Breast epithelium (tissue), 4 donors: ENCODE measurements at places on chromosomes 4 and X. TPM values are rescaled to one million over a fixed set of nuclear protein-coding genes. Genes with fewer than 3 reads are reported as not detected.

GRCh38 chr4:110365761-110366160, 110.2 kb upstream of the ENPEP start:
- H3K27ac ChIP-seq = no peak overlapping the region
- no peaks in the 10 kb centered on the region for H3K27me3 ChIP-seq
- DNase-seq = no peak
- no peaks in the 10 kb centered on the region for H3K36me3 ChIP-seq
- H3K4me1 ChIP-seq = no peaks in the 10 kb centered on the region
- no peak overlapping the region for H3K4me3 ChIP-seq

DNA sequence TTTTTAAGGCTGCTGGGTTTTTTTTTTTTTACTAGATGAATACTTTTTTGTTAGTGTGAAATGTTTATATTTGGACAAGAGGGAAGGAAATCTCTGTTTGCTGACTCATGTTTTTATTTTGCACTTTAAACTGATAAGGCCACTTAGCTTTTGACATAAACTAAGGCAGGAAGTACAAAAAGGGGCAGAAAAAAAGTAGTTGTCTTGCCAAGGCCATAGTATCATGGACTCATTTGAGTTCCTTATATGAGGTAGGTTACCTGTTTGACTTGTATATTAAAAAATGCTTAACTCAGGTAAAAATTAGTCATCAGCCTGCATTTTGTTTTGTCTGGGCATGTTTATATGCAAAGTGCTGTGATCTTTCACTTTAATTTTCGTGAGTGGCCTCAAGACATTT, 26.0 kb downstream of the SMAD1 start:
- no peaks in the 10 kb centered on the region for H3K27me3 ChIP-seq
- no peaks in the 10 kb centered on the region for H3K36me3 ChIP-seq
- no peaks in the 10 kb centered on the region for H3K4me1 ChIP-seq
- H3K4me3 ChIP-seq = no peak overlapping the region
- no peak for DNase-seq

Gene ARMCX4
- 7.7 TPM for total RNA-seq

- H3K4me1 ChIP-seq = no peaks in the 10 kb centered on the region
- no peak overlapping the region for H3K4me3 ChIP-seq
- no peak for DNase-seq
- no peaks in the 10 kb centered on the region for H3K27me3 ChIP-seq
Observed at GRCh38 chr4:55435141-55435841, 39.5 kb downstream of the TMEM165 start.

GRCh38 chr4:3148926-3149325, 74.4 kb downstream of the HTT start:
- no peak for DNase-seq
- H3K4me3 ChIP-seq = no peak overlapping the region
- no peaks in the 10 kb centered on the region for H3K27me3 ChIP-seq
- no peaks in the 10 kb centered on the region for H3K36me3 ChIP-seq

DNA sequence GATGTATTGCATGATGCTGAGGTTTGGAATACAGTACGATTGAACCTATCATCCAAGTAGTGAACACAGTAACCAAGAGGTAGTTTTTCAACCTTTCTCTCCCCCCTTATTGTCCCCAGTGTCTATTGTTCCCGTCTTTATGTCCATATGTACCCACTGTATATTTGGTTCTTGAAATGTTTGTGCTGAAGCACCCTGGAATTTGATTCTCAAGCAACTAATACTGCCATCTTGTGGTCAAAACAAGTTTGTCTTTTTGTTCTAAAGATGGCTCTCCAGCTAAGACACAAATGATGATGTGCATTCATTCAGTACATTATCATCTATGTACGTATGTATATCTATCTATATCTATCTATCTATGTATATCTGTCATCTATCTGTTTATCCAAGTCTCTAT, 33.5 kb upstream of the DCX start:
- no peaks in the 10 kb centered on the region for H3K4me1 ChIP-seq
- H3K36me3 ChIP-seq = no peaks in the 10 kb centered on the region
- no peak overlapping the region for H3K27ac ChIP-seq
- DNase-seq = no peak
- H3K27me3 ChIP-seq = no peaks in the 10 kb centered on the region

- DNase-seq = no peak
- H3K4me1 ChIP-seq = no peaks in the 10 kb centered on the region
- H3K27me3 ChIP-seq = no peaks in the 10 kb centered on the region
- no peaks in the 10 kb centered on the region for H3K36me3 ChIP-seq
- H3K27ac ChIP-seq = no peak overlapping the region
Observed at GRCh38 chrX:34918091-34918736, 24.4 kb upstream of the FAM47B start.

DNA sequence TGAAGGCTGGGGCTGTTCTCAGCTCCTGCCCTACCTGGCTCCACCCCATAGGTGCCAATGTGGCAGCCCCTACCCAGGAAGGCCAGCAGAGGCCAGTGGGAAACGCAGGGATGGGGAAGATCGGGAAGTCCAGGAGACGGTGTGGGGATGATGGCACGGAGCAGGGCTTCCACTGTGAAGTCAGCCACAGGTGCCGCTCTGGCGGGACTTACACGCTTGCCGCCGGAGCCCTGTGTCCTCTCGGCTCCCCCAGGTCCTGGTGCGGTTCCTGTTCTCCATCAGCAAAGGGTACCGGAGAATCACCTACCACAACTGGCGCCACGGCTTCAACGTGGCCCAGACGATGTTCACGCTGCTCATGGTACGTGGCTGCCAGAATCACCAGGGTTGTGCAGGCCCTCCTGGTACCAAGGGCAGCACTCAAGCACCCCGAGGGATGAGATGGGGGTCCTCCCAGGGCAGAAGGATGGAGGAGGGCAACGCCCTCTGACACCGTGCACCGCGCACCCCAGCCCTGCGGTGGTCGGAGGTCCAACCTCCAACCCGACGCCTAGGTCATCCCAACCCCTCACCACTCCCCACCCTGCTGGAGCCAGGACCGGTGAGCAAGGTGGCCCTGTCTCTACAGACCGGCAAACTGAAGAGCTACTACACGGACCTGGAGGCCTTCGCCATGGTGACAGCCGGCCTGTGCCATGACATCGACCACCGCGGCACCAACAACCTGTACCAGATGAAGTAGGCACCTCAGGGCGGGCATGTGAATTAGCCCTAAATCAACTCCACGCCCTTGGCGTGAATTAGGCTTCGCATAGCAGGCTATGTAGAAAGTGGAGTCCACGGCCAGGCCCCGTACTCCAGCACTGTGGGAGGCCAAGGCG, 12.0 kb downstream of the ATP5ME start:
- no peaks in the 10 kb centered on the region for H3K27me3 ChIP-seq
- DNase-seq = no peak
- no peak overlapping the region for H3K4me3 ChIP-seq
- H3K27ac ChIP-seq = no peak overlapping the region

Gene TRAM1L1
- total RNA-seq = 1.4 TPM

Gene USP46
- total RNA-seq = 8.0 TPM

- no peak for DNase-seq
- H3K4me3 ChIP-seq = no peak overlapping the region
- no peaks in the 10 kb centered on the region for H3K36me3 ChIP-seq
- no peak overlapping the region for H3K27ac ChIP-seq
- H3K4me1 ChIP-seq = no peaks in the 10 kb centered on the region
- no peaks in the 10 kb centered on the region for H3K27me3 ChIP-seq
Observed at GRCh38 chr4:187961171-187961570, 34.4 kb upstream of the ZFP42 start.

- H3K4me3 ChIP-seq = no peak overlapping the region
- H3K36me3 ChIP-seq = peaks cover 11% of the 10 kb centered on the region
- H3K27ac ChIP-seq = no peak overlapping the region
- no peaks in the 10 kb centered on the region for H3K27me3 ChIP-seq
- DNase-seq = no peak
Observed at GRCh38 chr4:168451331-168451730, 29.0 kb downstream of the DDX60L start.

- H3K4me3 ChIP-seq = no peak overlapping the region
- no peak overlapping the region for H3K27ac ChIP-seq
- DNase-seq = no peak
- H3K4me1 ChIP-seq = no peaks in the 10 kb centered on the region
Observed at GRCh38 chr4:187158003-187158402, 434.3 kb upstream of the FAT1 start.

DNA sequence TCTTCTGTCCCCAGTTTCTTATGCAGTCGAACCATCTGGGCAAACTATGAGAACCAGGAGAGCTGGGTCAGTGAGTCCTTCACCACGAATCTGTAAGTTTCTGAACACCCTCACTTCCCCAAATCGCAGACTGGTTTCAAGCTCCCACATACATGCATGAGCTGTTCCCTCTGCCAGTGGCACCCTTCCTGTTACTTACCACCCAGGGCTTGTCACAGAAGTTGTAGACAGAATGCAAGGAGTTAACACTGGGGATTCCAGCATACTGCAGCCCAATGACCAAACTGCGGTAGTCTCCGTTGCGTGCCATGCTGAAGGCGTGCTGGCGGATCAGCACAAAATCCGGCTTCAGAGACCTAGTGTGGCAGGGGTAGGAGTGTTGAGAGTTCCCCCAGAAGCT, 14.6 kb downstream of the SYN1 start:
- H3K4me1 ChIP-seq = no peaks in the 10 kb centered on the region
- no peak overlapping the region for H3K27ac ChIP-seq
- no peak overlapping the region for H3K4me3 ChIP-seq
- no peak for DNase-seq
- H3K36me3 ChIP-seq = no peaks in the 10 kb centered on the region

DNA sequence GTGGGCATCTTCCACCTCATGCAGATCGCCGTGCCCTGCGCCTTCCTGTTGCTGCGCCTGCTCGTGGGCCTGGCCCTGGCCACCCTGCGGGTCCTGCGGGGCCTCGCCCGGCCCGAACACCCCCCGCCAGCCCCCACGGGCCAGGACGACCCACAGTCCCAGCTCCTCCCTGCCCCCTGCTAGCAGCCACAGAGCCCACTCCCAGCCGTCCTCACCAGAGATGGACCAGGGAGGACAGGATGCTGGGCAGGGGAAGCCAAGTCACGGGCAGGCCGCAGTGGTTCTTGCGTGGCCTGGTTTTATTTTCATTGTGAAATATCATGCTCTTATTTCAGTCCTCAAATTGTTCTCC, 15.1 kb downstream of the DGKQ start:
- no peak for DNase-seq
- no peaks in the 10 kb centered on the region for H3K27me3 ChIP-seq
- H3K4me3 ChIP-seq = no peak overlapping the region
- peaks cover 6% of the 10 kb centered on the region for H3K36me3 ChIP-seq
- no peaks in the 10 kb centered on the region for H3K4me1 ChIP-seq

Gene RAB9A
- 63.4 TPM for total RNA-seq

DNA sequence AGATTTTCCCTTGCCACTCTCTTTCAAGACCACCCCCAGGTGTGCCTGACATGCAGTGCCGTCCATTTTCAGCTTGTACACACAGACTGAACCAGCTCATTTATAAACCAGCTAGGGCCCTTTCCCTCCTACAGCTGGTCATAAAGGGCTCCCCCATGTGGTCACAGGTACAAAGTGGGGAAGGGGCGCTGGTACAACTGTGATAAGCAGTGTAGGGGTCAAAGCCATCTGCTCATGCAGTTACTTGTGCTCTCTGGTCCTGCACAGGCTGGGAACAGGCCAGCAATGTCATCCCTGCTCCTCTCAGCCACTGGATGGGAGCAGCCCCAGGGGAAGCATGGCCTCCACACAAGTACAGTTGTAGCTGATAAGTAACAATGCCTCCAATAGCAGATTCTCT, 20.6 kb downstream of the GABRQ start:
- no peak for DNase-seq
- H3K36me3 ChIP-seq = no peaks in the 10 kb centered on the region
- no peaks in the 10 kb centered on the region for H3K4me1 ChIP-seq
- no peak overlapping the region for H3K27ac ChIP-seq
- no peak overlapping the region for H3K4me3 ChIP-seq

- no peaks in the 10 kb centered on the region for H3K4me1 ChIP-seq
- no peaks in the 10 kb centered on the region for H3K27me3 ChIP-seq
- H3K4me3 ChIP-seq = no peak overlapping the region
Observed at GRCh38 chrX:8432396-8432795, 32.2 kb upstream of the VCX3B start.

- H3K36me3 ChIP-seq = peaks cover 8% of the 10 kb centered on the region
- no peaks in the 10 kb centered on the region for H3K27me3 ChIP-seq
- no peaks in the 10 kb centered on the region for H3K4me1 ChIP-seq
- H3K4me3 ChIP-seq = no peak overlapping the region
Observed at GRCh38 chr4:73080789-73081188, 11.3 kb upstream of the COX18 start.

GRCh38 chrX:37425370-37425769, 76.2 kb downstream of the PRRG1 start:
- H3K4me3 ChIP-seq = no peak overlapping the region
- no peaks in the 10 kb centered on the region for H3K4me1 ChIP-seq
- DNase-seq = no peak
- H3K27ac ChIP-seq = no peak overlapping the region
- H3K36me3 ChIP-seq = no peaks in the 10 kb centered on the region
- no peaks in the 10 kb centered on the region for H3K27me3 ChIP-seq

DNA sequence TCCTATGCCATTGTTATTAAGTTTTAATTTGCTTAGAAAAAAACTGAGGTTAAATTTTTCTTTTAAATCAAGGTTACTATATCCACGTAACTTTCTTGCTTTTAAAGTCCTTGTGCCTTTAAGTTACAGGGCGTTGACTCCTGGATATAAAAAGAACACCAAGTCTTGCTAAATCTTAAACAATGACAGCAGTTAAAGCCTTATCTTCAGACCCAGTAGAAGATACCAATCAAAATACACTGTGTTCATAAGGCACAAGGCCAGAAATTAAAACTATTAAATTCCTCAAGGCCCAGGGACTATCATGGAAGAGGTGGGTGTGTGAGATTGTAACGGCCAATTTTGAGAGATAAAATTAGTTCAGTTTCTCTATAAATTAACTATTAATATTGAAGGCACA, 60.4 kb downstream of the PAGE2 start:
- no peak for DNase-seq
- no peak overlapping the region for H3K27ac ChIP-seq
- H3K4me1 ChIP-seq = no peaks in the 10 kb centered on the region
- H3K27me3 ChIP-seq = peaks cover 16% of the 10 kb centered on the region

Gene VEGFD
- total RNA-seq = 6.0 TPM

- no peak for DNase-seq
- H3K27ac ChIP-seq = peak overlapping the region; percentile 23
- no peaks in the 10 kb centered on the region for H3K4me1 ChIP-seq
- H3K36me3 ChIP-seq = no peaks in the 10 kb centered on the region
Observed at GRCh38 chrX:68932611-68933010, 103.8 kb downstream of the EFNB1 start.
